Breast epithelium (tissue), 4 donors: ENCODE measurements at places on chromosomes 2 and 18. TPM values are rescaled to one million over a fixed set of nuclear protein-coding genes. Genes with fewer than 3 reads are reported as not detected.

- no peak for DNase-seq
- H3K27ac ChIP-seq: peak overlapping the region; percentile 55
- H3K4me1 ChIP-seq: no peaks in the 10 kb centered on the region
- H3K4me3 ChIP-seq: no peak overlapping the region
- no peaks in the 10 kb centered on the region for H3K36me3 ChIP-seq
These were observed 68.3 kb downstream of the SPTBN1 start for GRCh38 chr2:54524226-54524991.

DNA sequence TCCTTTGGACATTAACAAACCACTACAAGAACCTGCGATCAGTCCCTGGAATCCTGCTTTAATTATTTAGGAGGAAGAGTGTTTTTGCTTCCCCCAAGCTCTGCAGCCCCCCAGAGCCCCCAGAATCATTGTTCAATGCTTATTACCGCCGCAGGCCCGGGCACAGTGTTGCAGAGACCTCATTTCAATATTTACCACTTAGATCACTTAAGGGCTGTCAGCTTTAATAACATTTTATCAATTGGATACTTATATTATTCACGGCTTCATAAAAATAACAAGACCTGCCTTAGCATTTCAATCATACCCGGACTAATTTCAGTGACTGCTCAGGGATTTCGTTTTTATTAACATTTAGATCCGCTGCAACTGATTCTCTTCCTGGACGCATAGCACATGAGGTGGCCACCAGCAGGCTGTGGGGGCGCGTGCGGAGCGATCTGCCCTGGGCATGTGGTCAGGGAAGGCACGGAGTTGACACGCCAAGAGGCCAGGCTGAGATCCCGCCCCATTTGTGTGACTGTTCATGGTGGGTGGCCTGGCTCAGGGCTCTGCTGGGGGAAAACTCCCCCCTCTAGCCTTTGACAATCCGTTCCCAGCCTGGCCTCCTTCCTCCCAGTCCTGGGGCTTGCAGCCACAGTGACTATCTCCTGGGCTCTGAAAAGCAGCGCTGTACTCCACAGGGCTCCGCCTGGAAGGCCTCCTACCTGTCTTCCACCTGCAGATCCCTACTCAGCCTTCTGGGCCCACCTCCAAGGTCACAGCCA, 267.6 kb downstream of the SRBD1 start:
- no peaks in the 10 kb centered on the region for H3K36me3 ChIP-seq
- no peaks in the 10 kb centered on the region for H3K4me1 ChIP-seq
- H3K27me3 ChIP-seq: no peaks in the 10 kb centered on the region
- no peak overlapping the region for H3K27ac ChIP-seq
- no peak for DNase-seq

DNA sequence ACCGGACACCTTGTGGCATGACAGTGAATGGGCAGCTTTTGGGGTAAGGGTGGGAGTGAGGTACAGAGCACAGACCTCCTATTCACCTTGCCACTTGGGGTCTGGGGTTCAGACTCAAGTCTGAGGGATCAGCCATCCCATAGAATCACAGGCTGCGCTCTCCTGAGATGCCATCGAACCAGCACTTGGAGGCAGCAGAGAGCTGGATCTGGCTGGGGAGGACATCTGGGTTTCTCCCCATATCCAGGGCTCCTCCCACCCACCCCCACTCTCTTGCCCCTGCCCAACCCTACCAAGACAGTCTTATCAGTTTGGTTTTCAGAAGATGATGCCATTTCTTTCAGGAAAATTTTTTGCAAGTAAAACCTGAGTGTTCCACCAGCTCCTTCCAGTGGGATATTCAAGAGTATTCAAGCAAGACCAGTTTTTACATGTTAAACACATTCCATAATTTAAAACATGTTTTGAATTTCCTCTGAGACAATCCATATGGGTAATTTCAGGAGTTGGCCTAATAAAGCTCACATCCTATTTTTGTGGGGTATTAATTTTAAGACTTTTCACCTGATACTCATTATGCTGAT, 29.2 kb upstream of the TEX44 start:
- no peaks in the 10 kb centered on the region for H3K36me3 ChIP-seq
- H3K27ac ChIP-seq: no peak overlapping the region
- DNase-seq: peak; percentile 21
- H3K4me1 ChIP-seq: no peaks in the 10 kb centered on the region
- H3K4me3 ChIP-seq: no peak overlapping the region

GRCh38 chr2:182858671-182859070, 7.8 kb downstream of the FRZB start:
- no peak overlapping the region for H3K4me3 ChIP-seq
- no peaks in the 10 kb centered on the region for H3K36me3 ChIP-seq
- H3K4me1 ChIP-seq: no peaks in the 10 kb centered on the region
- no peak for DNase-seq
- H3K27me3 ChIP-seq: no peaks in the 10 kb centered on the region
- H3K27ac ChIP-seq: no peak overlapping the region

DNA sequence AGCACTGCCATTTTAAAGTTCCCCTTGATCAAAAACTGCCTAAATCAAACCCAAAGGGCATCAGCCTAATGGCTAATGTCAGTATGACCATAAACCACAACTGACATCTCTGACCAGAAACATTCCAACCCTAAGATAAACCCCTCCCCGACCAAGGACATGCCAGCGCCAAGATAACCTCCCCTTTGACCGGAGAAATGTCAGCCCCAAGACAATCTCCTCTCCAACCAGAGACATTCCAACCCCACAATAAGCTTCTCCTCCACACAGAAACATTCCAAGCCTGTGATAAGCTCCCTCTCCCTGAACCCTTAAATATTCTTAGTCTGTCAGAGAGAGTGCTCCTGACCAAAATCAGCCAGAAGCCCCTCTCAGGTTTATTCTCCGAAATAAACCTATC, 188.3 kb upstream of the MSH6 start:
- no peak overlapping the region for H3K27ac ChIP-seq
- no peak for DNase-seq
- H3K27me3 ChIP-seq: no peaks in the 10 kb centered on the region
- H3K36me3 ChIP-seq: no peaks in the 10 kb centered on the region
- H3K4me3 ChIP-seq: no peak overlapping the region

GRCh38 chr18:47574966-47575365, 323.5 kb upstream of the SKOR2 start:
- no peak overlapping the region for H3K27ac ChIP-seq
- no peak for DNase-seq
- no peak overlapping the region for H3K4me3 ChIP-seq

DNA sequence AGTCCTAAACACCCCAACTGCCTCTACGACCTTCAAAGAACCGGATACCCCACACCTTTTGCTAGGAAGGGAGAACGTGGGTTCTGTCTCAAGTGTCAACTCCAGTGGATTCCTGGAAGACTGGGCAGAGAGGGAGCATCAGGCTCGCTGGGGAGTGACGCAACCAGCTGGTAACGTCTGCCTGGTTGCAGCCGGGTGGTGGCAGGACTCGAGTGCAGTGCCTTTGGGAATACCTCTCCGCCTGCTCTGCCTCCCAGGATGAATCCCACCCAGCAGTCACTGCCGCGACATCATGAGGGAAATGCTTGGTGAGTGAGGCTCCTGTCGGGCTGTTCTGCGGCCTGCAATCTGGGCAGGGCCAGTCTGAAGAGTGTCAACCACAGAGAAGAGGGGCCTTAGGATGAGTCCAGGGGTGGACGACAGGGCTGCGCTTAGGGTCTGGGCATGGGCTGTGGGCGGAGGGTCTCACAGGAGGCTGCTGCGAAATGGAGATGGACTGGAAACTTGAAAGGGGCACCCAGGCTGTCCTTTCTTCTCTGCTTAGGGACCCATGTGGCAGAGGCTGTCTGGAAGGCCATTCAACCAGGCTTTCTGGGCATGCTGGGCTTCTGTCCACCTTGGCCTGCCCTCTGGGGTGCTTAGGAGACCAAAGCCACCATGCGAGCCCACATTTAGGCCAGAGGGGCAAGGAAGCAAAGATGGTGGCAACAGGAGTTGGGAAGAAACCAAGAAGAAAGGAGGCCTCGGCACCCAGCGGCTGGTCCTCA, 12.9 kb downstream of the GPR17 start:
- H3K27ac ChIP-seq: peak overlapping the region; percentile 45
- DNase-seq: no peak
- no peaks in the 10 kb centered on the region for H3K36me3 ChIP-seq
- no peaks in the 10 kb centered on the region for H3K4me1 ChIP-seq
- no peak overlapping the region for H3K4me3 ChIP-seq
- no peaks in the 10 kb centered on the region for H3K27me3 ChIP-seq

GRCh38 chr2:121297217-121297830, 12.3 kb upstream of the TFCP2L1 start:
- H3K4me1 ChIP-seq: no peaks in the 10 kb centered on the region
- H3K27me3 ChIP-seq: no peaks in the 10 kb centered on the region
- H3K36me3 ChIP-seq: no peaks in the 10 kb centered on the region
- H3K4me3 ChIP-seq: no peak overlapping the region

DNA sequence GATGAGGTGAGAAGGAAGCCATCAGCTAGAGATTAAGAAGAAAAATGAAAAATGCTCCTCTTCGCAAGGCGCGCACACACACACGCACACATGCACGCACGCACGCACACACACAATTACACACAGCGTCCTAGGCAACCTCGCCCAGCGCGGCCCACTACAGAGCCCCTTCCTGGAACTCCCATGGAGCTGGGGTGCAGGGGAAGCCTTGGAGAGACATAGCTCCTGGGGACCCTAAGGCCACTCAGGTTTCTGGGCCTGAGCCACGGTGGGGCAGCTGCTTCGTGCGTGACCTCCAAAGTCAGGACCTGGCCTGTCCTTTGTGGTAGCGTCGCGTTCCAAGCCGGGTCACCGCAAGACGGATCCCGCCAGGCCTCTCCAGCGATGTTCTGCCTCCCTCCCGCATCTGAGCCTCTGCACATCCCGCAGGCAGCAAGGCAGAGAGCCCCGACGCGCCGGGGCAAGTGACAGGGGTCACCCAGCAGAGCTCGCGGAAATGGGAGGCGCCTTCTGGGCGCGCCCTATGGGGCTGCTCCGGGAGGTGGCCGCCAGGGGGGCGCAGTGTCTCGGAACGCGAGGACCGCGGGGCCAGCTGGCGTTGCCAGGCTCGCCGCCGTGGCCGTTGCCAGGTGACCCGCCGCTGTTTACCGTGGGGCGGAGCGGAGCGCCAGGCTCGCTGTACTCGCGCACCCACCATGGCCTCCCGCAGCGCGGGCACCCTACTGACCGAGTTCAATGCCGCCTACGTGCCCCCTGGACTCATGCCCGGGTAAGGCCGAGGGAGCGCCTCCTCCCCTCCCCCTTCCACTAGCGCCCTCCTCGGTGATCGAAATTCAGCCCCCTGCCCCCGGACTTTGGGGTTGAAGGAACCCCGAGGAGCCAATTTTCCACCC, 79.0 kb downstream of the CIB4 start:
- no peaks in the 10 kb centered on the region for H3K36me3 ChIP-seq
- peaks cover 41% of the 10 kb centered on the region for H3K27me3 ChIP-seq
- no peak for DNase-seq
- no peak overlapping the region for H3K27ac ChIP-seq
- peak overlapping the region; percentile 19 for H3K4me3 ChIP-seq

- H3K27ac ChIP-seq: no peak overlapping the region
- no peak overlapping the region for H3K4me3 ChIP-seq
- no peak for DNase-seq
- H3K27me3 ChIP-seq: no peaks in the 10 kb centered on the region
- H3K4me1 ChIP-seq: no peaks in the 10 kb centered on the region
These were observed 499.0 kb upstream of the CHAC2 start for GRCh38 chr2:53268626-53269025.

- peaks cover 46% of the 10 kb centered on the region for H3K4me1 ChIP-seq
- no peaks in the 10 kb centered on the region for H3K36me3 ChIP-seq
- H3K4me3 ChIP-seq: no peak overlapping the region
These were observed 1.8 kb upstream of the ARID5A start for GRCh38 chr2:96534701-96535181.

- no peaks in the 10 kb centered on the region for H3K27me3 ChIP-seq
- no peaks in the 10 kb centered on the region for H3K4me1 ChIP-seq
- H3K27ac ChIP-seq: peak overlapping the region; percentile 40
These were observed 3.3 kb upstream of the SLC66A2 start for GRCh38 chr18:79954791-79955190.

GRCh38 chr2:221350616-221351015, 221.5 kb downstream of the EPHA4 start:
- H3K4me1 ChIP-seq: no peaks in the 10 kb centered on the region
- no peak overlapping the region for H3K4me3 ChIP-seq
- DNase-seq: no peak
- H3K27me3 ChIP-seq: no peaks in the 10 kb centered on the region

GRCh38 chr2:210195101-210195852, 24.1 kb upstream of the KANSL1L start:
- H3K36me3 ChIP-seq: no peaks in the 10 kb centered on the region
- DNase-seq: no peak
- no peaks in the 10 kb centered on the region for H3K27me3 ChIP-seq
- H3K27ac ChIP-seq: no peak overlapping the region
- H3K4me3 ChIP-seq: no peak overlapping the region
- H3K4me1 ChIP-seq: no peaks in the 10 kb centered on the region

DNA sequence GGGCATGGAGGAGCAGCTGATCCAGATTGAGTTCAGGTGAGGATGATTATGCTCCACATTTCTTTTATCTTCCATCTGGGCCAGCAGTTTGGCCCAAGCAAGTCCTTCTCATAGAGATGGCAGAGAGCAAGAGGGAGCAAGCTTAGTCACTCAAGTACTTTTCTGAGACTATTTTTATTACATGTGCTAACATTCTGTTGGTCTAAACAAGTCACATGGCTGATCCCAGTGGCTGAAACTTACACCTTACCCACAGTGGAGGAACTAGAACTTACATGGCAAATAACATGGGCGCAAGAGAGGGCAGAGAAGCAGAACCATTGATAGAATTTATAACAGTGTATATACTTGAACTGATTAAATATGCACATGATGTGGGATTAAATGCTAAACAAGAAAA, 105.7 kb downstream of the KYNU start:
- H3K27ac ChIP-seq: no peak overlapping the region
- no peak for DNase-seq
- H3K4me1 ChIP-seq: no peaks in the 10 kb centered on the region
- no peak overlapping the region for H3K4me3 ChIP-seq
- H3K36me3 ChIP-seq: no peaks in the 10 kb centered on the region
- H3K27me3 ChIP-seq: no peaks in the 10 kb centered on the region

GRCh38 chr2:196234672-196235071, 63.3 kb upstream of the STK17B start:
- H3K4me1 ChIP-seq: peaks cover 10% of the 10 kb centered on the region
- DNase-seq: no peak
- no peaks in the 10 kb centered on the region for H3K36me3 ChIP-seq

Gene HTRA2
- total RNA-seq: 34.5 TPM

Gene ANKRD30B
- not detected for total RNA-seq

Gene DTNB
- 7.8 TPM for total RNA-seq

Gene HOXD1
- 1.3 TPM for total RNA-seq

Gene GPD2
- total RNA-seq: 104 TPM

Gene CDKL4
- 0.33 TPM for total RNA-seq

Gene CDH20
- 18.1 TPM for total RNA-seq

Gene GPR155
- 4.3 TPM for total RNA-seq

Gene RFTN2
- total RNA-seq: 21.1 TPM
